DMS 273 treated with DMSO at 0.1 percent for 48 hours (cell line): ENCODE measurements at places on chromosomes 12 and 14.

- DNase-seq: no peak
These were observed 1154.6 kb downstream of the GALC start for GRCh38 chr14:86838363-86838762.

DNA sequence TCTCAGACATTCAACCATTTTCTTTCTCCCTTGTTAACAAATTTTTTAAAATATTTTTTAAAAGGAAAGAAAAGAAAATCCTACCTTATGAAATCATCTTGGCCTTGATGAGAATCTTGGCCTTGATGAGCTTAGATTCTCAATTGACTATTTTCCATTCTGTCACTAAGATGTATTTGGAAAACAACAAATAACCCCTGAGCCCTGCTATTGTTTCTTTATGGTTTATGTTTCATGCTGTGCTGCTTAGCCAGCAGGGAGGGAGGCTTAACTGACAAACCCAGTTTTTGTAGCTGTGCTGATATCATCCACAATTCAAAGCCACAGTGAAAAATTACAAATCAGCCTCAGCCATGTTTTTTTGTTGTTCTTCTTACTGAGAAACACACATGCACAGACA, 404.1 kb downstream of the RAD51B start:
- no peak for DNase-seq

- no peak for DNase-seq
These were observed 40.6 kb upstream of the EIF5 start for GRCh38 chr14:103293465-103293864.

- DNase-seq: no peak
These were observed 664.7 kb downstream of the NRXN3 start for GRCh38 chr14:78834766-78835451.

DNA sequence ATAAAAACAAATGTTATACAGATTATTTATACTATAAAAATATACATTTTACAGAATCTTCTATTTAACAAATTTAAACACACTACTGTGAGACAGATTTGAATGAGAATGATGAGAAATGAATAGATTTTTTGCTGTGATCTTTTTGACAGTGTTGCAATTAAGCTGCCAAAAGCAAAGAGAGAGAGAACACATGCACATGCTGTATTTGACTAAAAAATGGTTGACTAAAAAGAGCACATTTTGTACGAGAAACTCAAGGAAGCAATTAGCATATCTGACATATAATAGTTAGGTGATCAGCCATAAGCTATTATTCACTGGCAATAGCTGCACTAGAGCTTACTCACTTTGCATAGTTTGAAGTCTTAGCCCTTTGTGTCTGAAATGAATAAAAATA, 115.8 kb downstream of the SYT10 start:
- DNase-seq: no peak

GRCh38 chr14:85250414-85251189, 279.3 kb upstream of the FLRT2 start:
- DNase-seq: no peak

DNA sequence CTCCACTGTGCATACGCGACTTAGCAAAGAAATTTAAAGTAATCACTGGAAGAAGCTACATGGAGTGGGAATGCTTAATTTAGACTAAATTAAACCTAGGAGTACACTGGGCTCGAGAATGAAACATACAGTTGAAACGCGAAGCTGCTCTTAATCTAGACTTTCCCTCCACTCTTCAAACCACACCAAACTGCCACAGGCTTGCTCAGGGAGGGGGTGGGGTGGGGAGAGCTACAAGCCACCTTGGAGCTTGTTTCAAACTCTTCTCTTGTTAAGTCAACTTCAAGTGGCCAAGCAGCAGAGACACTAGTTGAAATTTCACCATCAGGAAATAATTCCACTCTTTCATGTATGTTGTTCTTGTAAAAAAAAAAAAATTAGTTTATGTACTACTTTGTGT, 69.9 kb downstream of the SLC38A1 start:
- DNase-seq: no peak

DNA sequence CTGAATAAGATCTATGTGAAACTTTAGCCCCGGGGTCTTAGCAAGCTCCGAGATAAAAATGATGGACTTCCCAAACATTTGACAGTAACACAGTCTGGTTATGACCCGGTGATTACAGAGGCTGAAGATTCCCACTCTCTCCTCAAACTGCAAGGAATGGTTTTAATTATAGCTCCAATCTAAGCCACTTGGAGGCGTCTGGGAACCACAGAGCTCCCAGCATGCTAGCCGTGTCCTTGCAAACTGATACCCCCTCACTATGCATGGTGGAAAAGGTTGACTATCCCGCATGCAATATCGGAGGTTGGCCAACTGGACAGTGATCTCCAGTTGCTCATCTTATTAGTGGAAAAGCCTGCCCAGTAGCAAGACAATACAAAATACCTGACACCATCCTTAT, 76.5 kb upstream of the GRIN2B start:
- DNase-seq: no peak

DNA sequence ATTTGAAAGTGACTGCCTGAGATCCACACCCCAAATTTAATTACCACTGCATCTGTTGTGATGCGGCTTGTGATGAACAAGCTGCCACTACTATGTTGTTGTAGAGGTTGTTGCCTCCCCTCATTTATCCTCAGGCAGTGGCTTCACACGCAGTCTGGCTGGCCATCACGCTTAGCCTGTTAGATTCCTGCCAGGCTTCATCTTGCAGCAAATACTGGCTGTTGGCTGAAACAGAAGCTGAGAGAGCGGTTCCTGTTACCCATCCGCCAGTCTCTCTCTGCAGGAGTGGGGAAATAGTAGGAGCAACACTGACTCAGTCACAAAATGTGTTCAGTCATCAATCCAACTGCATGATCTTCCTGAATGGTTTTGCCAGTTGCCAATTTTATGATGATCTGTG, 934.4 kb downstream of the FLRT2 start:
- no peak for DNase-seq
